ENCODE measurements at places on chromosomes 3 and 15. TPM values are rescaled to one million over a fixed set of nuclear protein-coding genes. Genes with fewer than 3 reads are reported as not detected.

The PLSCR4 gene
- total RNA-seq = 20.4 TPM

The IL17RB gene
- 0.25 TPM for total RNA-seq

The CX3CR1 gene
- total RNA-seq = 0.02 TPM

The PAQR9 gene
- 0.12 TPM for total RNA-seq

The IREB2 gene
- 16.4 TPM for total RNA-seq

The AGBL1 gene
- not detected for total RNA-seq

The CSPG5 gene
- 1.1 TPM for total RNA-seq

The ERICH6 gene
- total RNA-seq = 0.07 TPM

The ACTRT3 gene
- total RNA-seq = 1.7 TPM

The TMCO5A gene
- not detected for total RNA-seq

The MCF2L2 gene
- total RNA-seq = not detected

The CPN2 gene
- total RNA-seq = not detected

The SOX14 gene
- total RNA-seq = not detected

The DNAH12 gene
- 0.47 TPM for total RNA-seq

The C3orf18 gene
- total RNA-seq = 2.7 TPM

The PEX5L gene
- total RNA-seq = 0.12 TPM

The HOMER2 gene
- 5.5 TPM for total RNA-seq

The SAMMSON gene
- not detected for total RNA-seq

The APOD gene
- total RNA-seq = not detected

The DYNLT2B gene
- 31.0 TPM for total RNA-seq

The TAGLN3 gene
- 3.2 TPM for total RNA-seq

The DZIP1L gene
- 15.8 TPM for total RNA-seq

The RYK gene
- 71.7 TPM for total RNA-seq

The NRG4 gene
- not detected for total RNA-seq

The SCN11A gene
- total RNA-seq = not detected

The LRRC49 gene
- total RNA-seq = 6.5 TPM

The ATP13A5 gene
- total RNA-seq = not detected
